ENCODE measurements at places on chromosomes 5 and 9.

DNA sequence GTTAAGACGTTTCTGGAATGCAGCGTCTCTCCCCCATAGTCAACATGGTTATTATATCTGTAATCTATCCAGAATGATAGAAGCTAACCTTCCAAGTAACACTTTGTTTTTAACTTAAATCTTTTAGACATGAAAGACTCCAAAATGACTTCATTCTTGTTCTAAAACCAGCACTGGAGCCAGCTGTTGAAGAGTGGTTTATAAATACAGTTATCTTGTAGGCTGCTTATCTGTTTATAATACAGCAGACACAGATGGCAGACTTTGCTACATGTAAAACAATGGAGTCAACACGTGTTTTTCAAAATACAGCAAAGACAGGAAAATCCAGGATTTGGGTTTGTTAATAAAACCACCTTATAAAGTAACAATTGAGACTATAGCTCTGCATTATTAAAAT is 48.8 kb upstream of the RETREG1 start:
- no peak for DNase-seq

GRCh38 chr5:175556794-175557193 is 78.4 kb downstream of the SFXN1 start:
- no peak for DNase-seq

GRCh38 chr9:113289091-113289490 is 13.6 kb downstream of the PRPF4 start:
- no peak for DNase-seq

DNA sequence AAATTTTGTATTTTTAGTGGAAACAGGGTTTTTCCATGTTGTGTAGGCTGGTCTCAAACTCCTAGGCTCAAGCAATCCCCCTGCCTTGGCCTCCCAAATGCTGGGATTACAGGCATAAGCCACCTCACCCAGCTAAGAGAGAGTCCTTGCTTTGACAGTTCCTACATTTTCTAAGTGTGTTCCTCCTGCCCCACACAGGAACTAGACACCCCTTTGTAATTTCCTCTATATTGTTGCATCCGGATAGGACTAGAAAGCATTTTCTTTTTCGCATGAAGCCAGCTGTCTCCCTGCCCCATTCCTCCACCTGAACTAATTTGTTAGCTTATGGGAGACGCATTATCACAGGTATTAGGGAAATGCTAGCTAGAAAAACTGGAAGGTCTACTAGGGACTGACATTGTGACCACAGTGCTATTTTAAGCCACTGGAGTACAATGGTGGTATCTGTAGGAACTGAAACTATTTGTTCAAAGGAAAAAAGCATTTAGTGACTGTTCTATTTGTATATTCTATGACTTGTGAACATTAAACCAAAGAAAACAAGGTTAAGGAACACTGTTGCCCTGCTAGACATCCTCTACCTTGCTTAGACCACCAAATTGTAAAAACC is 214.1 kb downstream of the SMARCA2 start:
- no peak for DNase-seq

- peak; percentile 42 for DNase-seq
Observed at GRCh38 chr9:37575001-37575400, 1.2 kb downstream of the FBXO10 start.

DNA sequence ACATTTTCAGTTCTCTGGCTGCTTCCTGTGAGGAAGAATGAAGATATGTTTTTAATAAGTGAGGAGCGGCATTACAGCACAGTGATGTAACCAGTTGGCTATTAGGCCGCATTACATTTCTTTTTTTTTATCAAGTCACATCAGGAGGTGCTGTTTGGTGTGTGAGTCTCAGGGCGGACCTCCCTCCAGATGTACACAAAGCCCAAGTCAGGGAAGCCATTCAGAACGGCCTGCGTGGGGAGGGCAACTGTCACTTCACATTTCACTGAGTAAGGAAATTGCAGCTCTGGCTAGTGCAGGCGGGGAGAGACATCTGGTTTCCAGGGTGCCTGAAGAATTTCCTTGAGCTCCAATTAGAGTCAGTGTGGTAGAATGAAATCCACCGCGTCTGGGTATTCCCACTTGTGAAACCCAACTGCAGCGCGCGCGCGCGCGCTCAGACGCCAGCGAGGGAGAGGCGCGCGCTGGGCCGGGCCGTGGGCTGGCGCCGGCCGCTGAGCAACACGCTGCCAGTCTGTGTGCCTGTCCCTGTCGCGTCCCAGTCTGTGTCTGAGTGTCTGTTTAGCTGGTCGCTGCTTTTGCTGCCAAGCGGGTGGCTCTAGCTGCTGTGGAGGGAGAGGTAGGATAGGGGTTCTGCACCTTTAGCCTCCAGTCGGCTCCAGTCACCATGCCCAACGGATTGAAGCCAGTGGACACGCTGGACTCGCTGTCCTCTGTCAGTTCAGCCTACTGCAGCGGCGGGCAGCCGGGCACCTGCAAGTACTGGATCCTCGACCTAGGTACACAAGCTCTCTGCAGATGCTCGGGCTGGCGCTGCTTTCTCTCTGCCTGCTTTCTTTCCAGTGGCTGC is 140.8 kb upstream of the OTULINL start:
- DNase-seq: peak; percentile 97

- DNase-seq: peak; percentile 26
Observed at GRCh38 chr5:122532035-122532434, 220.0 kb downstream of the SNCAIP start.

DNA sequence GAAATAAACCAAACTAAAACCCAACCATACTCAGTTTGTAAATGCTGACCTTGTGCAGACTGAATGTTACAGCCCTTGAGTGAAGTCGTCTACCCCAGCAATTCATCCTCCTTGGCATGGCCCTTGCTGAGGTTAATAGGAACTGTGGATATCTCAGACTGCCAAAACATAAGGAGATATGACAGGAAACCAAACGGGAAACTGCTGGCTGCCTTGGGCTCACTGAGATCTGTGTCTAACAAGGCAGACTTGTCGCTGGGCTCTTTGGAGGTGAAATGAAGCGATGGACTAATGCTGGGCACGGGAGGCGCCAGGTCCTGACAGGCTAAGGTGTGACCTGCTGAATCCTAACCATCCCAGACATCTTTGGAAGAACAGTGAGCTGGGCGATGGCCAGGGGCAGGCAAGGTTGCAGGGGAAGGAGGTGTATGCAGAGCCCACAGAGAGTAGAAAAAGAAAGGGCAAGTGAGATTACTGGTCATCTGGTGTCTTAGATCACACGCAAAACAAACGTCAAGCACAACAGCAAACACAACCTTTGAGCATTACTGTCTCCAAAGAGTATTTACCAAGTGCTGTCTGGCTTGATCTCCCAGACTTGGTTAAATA is 44.6 kb upstream of the ALDH1A1 start:
- DNase-seq: no peak

GRCh38 chr9:111917201-111917600 is 20.6 kb downstream of the UGCG start:
- DNase-seq: no peak

DNA sequence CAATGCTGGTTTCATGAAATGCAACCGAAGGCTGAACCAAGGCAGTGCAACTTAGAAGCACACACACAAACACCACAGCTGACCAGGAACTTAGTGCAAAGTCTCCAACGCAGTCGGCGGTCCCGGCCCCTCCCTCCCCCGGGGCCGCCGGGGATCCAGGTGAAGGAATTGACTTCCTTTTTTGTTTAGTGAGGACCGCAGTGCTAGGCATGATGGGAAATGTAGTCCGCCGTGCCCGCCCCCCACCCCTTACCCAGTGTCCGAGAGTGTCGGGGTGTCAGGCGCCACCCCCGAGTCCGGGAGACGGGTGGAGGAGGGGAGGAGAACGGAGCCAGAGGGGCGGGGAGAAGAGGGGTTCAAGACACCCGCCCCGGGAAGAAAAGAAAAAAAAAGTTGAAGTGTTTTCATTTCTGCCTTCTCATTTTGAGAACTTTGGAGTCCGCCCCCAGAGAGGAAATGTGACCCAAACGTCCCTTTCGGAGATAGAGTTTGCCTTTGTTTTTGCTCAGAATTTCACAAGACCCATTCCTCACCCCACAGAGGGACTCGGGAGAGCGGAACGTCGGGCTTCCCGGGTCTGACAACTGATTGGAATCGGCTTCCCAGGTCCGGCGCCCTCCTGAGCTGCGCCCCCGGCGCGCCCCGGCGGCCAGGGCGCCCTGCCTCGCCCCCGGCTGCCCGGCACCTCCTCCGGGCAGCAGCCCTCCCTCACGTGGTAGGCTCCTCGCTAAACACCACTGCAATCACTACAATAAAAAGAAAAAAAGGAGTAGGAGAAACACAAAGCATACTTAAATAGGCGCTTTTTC is 2.0 kb downstream of the IER5L start:
- DNase-seq: peak; percentile 92

Data from choroid plexus epithelial cell (primary cell).